ENCODE measurements at places on chromosomes 6 and 20.
A peak's percentile ranks its signal among the peaks of the same experiment; 100 is the strongest.

GRCh38 chr6:105681061-105681460 is 278.2 kb upstream of the PREP start:
- no peak for DNase-seq

DNA sequence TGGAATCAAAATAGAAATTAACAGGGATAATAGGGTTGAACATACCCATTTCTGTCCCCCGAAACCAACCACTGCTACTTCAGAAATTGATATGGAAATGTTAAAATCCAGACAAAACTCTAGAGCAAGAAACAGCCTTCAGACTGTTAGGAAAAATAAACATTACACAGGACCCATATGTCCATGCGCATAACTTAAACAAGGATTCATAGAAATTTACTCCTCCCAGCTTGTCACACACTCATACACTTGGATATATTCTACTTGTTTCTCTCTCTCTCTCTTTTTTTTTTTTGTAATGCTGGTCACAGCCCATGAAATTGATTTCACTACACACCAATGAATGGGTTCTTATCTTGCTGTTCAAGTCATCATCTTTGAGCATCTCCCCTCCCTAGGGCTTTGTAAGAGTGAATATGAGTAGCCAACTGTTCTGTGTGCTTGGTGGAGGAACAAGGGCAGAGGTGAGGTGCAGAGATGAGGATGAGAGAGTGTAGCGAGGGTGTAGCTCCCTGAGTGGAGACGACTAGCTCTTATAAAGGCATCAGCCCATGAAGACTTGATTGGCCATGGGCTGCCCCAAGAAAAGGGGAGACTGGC is 61.8 kb upstream of the MLN start:
- no peak for DNase-seq

DNA sequence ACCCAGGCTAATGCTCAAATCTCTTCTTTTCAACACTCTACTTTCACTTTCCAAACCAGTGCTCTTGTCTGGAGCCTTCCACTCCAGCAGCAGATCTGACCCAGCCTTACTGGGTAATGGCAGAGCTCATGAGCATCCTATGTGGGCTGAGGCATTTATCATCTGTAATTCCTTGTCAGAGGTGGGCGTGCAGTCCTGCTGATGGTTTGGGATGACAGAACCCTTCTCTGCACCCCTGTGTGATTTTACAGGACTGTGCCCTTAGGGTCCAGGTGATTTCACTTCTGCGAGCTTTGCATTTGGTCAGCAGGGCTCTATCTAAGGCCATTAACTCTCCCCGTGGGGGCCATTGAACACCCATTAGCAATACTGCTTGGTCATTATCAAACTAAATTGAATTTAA is 55.4 kb downstream of the LAMA4 start:
- DNase-seq, result no peak

- DNase-seq, result peak; percentile 35
Observed at GRCh38 chr20:45823949-45824835, 2.9 kb downstream of the TNNC2 start.

- DNase-seq, result no peak
Observed at GRCh38 chr6:169048865-169049205, 204.8 kb downstream of the THBS2 start.

GRCh38 chr20:34862724-34863123 is 9.9 kb downstream of the GGT7 start:
- DNase-seq, result no peak

DNA sequence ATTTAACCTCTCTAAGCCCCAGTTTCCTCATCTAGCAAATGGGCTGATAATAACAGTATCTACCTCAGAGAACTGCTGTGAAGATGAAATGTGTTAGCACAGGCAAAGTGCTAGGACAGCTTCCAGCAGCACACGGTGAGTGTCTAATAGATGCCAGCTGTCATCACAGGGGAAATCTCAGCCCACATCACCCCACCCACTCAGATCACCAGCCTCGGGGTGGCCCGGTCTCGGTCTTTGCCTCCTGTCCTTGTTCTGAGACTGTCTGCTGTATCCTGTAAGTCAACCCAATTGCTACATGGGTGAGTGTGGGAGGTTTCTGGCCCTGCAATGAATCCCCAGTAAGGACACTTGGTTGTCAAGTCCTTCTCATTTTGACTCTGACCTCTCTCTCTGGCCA is 99.5 kb upstream of the ZNFX1 start:
- DNase-seq, result no peak

DNA sequence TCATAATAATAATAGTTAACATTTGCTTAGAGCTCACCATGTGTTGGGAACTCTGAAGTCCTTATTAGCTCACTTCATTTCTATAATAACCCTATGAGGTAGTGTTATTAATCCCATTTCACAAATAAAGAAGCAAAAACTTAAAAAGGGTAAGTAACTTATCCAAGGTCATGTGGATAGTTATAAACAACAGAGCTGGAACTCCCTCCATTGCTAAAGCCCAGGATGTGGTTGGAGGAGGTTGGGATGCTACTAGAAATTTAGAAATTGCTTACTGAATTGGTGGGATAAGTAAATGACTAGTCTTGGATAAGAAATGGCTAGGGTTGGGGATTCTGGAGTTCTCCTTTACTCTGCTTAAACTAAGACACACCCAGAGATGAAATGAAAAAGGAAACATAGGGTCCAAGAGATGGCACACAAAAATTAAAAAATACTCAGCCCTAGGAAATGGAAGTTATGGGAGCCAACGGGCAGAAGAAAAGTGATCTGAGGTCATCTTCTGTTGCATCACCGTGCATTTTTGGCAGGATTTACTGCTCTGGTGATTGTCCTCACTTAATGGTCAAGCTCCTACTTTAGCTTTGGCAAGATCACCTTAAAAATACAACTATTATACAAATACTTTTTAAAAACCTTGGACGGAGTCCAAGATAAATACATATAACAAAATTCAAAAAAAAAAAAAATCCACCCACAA is 7.7 kb upstream of the CLIC5 start:
- no peak for DNase-seq

All from activated naive CD4-positive, alpha-beta T cell (primary cell).